ENCODE measurements at places on chromosomes 13 and 19.

- no peak overlapping the region for H3K27ac ChIP-seq
- no peak overlapping the region for H3K4me3 ChIP-seq
- H3K27me3 ChIP-seq = no peaks in the 10 kb centered on the region
- H3K4me1 ChIP-seq = no peaks in the 10 kb centered on the region
- H3K36me3 ChIP-seq = no peaks in the 10 kb centered on the region
- no peak for DNase-seq
These were observed 353.1 kb downstream of the ENOX1 start for GRCh38 chr13:43433691-43434141.

DNA sequence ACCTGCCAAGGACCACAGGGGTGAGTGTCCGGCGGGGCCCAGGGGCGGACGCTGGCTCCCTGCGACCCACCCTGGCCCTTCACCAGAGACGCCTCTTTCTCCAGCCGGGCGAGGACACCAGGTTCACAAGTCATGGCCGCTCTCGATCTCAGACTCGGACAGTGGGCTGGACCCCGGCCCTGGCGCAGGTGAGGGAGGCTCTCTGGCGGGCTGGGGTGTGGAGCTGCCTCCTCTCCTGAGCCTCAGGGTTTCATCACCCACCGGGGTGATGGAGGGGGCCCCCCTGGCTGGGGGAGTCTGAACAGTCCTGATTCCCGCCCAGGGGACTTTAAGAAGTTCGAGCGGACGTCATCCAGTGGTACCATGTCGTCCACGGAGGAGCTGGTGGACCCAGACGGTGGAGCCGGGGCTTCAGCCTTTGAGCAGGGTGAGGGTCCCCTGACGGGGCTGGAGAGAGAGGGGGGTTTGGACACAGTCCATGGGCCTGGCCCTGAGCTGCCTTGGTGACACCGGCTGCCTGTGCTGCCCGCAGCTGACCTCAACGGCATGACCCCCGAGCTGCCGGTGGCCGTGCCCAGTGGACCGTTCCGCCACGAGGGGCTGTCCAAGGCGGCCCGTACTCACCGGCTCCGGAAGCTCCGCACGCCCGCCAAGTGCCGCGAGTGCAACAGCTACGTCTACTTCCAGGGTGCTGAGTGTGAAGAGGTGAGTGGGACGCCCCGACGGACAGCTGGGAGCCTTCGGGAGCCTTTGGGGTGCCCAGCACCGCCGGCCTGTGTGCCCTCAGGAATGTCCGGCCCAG is 13.6 kb downstream of the ARHGAP45 start:
- DNase-seq = no peak
- peaks cover 5% of the 10 kb centered on the region for H3K27me3 ChIP-seq
- peaks cover 2% of the 10 kb centered on the region for H3K36me3 ChIP-seq
- no peak overlapping the region for H3K4me3 ChIP-seq

GRCh38 chr19:33618884-33619283 is 2.9 kb upstream of the CHST8 start:
- H3K36me3 ChIP-seq = no peaks in the 10 kb centered on the region
- H3K27me3 ChIP-seq = peaks cover 60% of the 10 kb centered on the region
- H3K4me3 ChIP-seq = no peak overlapping the region
- no peaks in the 10 kb centered on the region for H3K4me1 ChIP-seq
- DNase-seq = no peak

GRCh38 chr19:3479177-3479833 is 1.0 kb downstream of the SMIM24 start:
- DNase-seq = peak; percentile 81
- H3K36me3 ChIP-seq = peaks cover 28% of the 10 kb centered on the region
- peak overlapping the region; percentile 58 for H3K4me3 ChIP-seq
- peaks cover 5% of the 10 kb centered on the region for H3K27me3 ChIP-seq
- H3K4me1 ChIP-seq = peaks cover 41% of the 10 kb centered on the region

DNA sequence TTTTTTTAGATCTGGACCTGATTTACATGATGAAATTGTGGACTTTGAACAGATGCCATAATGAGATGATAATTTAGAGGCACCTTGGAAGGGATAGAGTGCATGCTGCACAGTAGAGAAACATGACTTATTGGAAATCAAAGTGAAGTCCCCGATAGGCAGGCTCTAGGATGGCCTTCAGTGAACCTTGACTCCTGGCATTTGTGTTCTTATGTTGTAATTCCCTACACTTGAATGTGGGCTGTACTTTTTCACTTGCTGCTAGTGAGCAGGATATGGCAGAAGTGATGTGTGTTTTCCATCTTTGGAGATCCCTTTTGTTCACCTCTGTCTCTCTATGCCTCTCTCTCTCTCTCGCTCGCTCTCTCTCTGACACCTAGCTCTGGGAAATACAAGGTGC is 1614.6 kb downstream of the PCDH9 start:
- no peaks in the 10 kb centered on the region for H3K27me3 ChIP-seq
- H3K36me3 ChIP-seq = no peaks in the 10 kb centered on the region
- no peaks in the 10 kb centered on the region for H3K4me1 ChIP-seq
- no peak overlapping the region for H3K27ac ChIP-seq
- no peak overlapping the region for H3K4me3 ChIP-seq
- DNase-seq = no peak

- no peak overlapping the region for H3K27ac ChIP-seq
- peaks cover 83% of the 10 kb centered on the region for H3K36me3 ChIP-seq
- H3K4me1 ChIP-seq = peaks cover 2% of the 10 kb centered on the region
- H3K4me3 ChIP-seq = no peak overlapping the region
These were observed 21.9 kb upstream of the NDUFS7 start for GRCh38 chr19:1361601-1362386.

- no peak overlapping the region for H3K27ac ChIP-seq
- no peak for DNase-seq
- peaks cover 78% of the 10 kb centered on the region for H3K36me3 ChIP-seq
- no peaks in the 10 kb centered on the region for H3K27me3 ChIP-seq
These were observed 7.0 kb downstream of the U2AF2 start for GRCh38 chr19:55661826-55662225.

GRCh38 chr13:76759877-76760276 is 126.3 kb downstream of the KCTD12 start:
- no peaks in the 10 kb centered on the region for H3K36me3 ChIP-seq
- no peaks in the 10 kb centered on the region for H3K27me3 ChIP-seq
- H3K4me3 ChIP-seq = no peak overlapping the region
- no peak for DNase-seq
- no peak overlapping the region for H3K27ac ChIP-seq
- H3K4me1 ChIP-seq = no peaks in the 10 kb centered on the region

Data from large intestine (tissue), 12 donors.